ENCODE measurements at places on chromosomes 11 and 22.

DNA sequence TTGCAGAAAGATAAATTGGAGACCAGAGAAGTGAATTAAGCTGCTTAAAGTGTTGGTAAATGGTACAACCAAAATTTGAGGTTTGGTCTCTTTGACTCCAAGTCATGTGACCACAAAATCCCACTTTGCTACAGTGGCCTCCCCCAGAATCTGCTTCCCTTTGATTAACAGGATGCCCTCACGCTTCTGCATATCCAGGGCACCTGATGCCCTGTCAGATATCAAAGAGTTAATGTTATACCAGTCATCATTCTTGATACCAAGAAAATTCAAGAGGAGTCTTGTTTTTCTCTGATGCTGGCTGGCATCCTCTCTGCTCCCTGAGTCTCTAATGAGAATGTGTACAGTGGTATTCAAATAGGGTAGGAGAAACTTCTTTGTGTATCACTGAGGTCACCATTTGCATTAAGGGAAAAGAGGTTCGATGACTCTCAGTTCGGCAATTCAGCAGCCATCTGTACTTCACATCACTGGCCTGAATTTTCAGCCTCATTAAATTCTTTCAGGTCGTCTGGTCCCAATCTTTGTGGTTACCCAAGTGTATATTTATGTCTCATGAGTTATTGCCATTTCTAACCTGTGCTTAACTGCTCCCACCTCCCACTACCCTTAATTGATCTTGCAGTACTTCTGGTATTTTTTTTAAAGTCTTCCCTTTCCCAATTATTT, 73.9 kb downstream of the BDNF start:
- no peak for DNase-seq

DNA sequence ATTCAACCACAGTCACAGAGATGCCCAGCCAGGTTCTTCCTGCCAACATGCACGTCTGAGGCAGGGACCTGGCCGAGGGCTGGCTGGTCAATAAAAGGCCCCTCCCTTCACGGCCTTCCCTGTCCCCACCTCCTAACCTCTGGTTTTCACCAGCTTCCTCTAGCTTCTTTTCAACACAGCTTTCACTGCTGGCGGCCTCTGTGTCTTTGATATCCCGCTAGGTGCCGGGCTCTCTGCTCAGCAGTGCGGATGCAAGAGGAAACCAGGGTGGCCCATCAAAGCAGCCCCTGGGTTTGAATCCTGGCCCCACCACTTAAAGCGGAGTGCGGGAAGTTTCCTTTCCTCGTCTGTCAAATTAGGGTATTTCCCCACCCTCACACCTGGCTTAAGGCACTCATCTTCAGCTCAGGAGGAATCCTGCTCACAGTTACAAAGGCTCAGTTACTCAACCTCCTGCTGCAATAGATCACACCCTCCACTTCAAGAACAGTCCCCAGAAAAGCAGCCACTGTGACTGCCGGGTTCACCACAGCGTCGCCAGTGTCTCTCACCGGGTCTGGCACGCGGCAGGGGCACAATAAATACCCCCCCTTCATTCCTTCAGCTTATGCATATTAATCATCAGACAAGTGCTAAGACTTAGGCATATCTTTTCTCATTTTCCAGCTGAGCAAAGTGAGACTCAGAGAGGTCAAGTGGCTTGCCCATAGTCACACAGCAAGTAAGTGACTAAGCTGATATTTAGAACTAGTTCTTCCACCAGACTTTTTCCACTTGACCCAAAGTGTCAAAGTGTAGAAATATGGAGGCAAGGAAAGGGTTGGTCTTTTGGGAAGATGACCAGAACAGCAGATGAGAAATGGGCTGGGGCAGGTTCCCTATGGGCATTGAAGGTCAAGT, 45.7 kb downstream of the TXN2 start:
- peak; percentile 45 for DNase-seq

DNA sequence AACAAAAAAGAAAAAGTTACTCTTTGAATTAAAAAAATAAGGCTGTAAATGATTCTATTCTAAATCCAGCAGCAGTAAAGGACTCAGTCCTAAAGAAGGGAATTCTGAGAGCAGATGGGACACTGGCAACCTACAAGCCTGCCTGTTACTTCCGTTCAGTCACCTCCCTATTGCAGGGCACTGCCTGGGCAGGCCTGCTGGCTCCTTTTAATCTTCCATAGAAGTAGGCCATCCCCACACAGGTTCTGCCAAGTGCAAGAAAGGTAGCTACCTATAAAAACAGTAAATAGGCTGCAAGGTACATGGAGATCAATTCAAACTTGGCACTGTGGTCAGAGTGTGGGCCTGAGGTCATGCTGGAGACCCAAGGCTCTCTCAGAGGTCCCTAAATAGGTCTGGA, 136.4 kb downstream of the TRIM44 start:
- peak; percentile 96 for DNase-seq

GRCh38 chr11:33515347-33515746, 185.3 kb downstream of the C11orf91 start:
- DNase-seq, result no peak

DNA sequence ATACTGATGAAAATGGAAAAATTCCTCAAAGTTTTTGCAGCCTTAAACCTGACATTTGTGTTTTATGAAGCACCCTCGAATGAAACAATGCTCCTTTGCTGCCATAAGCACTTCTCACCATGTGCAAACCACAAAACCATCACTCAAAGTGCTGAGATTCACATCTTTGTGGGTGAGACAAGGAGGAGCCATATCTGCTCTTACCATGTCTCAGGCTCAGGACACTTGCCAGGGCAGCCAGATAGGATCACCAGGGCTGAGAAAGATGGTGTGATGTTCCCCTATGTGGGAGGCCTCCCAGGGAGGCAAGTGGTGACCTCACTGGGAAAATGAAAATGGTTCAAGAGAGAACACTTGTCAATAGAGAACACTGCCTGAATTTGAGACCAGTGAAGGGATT, 120.4 kb downstream of the CCDC34 start:
- DNase-seq, result no peak

- no peak for DNase-seq
Observed at GRCh38 chr22:38866399-38867123, 5.5 kb downstream of the CBX6 start.

GRCh38 chr11:94576306-94576705, 9.1 kb downstream of the PIWIL4 start:
- no peak for DNase-seq

DNA sequence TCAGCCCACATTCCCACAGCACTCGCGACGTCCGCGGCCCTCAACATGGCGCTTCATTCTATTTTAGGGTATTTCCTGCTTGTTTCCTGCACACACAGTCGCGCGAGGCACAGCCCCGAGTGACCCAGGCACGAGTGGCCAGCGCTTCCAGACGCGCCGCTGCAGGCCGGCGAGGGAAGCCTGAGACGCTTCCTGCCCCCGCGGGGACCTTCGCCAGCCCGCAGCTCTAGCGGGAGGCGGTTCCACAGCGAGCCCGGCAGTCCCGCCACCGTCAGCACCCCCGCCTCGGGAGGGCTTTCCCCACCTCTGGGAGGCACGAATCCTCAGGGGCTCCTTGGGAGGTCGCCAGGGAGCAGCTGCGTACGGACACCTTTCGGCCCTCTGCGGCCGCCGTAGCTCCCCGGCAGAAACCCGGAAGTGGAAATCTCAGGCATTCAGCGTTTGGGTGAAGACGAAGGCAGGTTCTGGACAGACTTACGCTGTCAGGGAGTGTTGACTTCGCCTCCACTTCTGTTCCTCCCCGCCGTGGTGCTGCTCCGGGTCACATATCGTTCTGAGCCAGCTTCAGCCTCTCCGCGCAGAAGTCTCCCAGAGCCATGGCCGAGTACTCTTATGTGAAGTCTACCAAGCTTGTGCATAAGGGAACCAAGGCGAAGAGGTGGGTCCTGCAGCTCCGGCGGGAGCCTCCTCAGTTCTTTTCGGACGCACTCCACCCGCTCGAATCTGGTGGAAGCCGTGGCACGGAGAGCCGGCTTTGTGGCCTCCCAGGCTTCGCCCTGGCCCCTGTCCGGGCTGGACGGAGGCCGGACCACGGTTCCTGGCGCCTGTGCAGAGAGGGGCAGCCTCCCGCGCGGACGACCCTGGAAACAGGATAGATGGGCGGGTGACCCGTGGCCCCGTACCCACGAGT, 2925.9 kb upstream of the OR11H1 start:
- DNase-seq, result no peak

GRCh38 chr11:130420478-130421198, 7.8 kb downstream of the ADAMTS8 start:
- no peak for DNase-seq

DNA sequence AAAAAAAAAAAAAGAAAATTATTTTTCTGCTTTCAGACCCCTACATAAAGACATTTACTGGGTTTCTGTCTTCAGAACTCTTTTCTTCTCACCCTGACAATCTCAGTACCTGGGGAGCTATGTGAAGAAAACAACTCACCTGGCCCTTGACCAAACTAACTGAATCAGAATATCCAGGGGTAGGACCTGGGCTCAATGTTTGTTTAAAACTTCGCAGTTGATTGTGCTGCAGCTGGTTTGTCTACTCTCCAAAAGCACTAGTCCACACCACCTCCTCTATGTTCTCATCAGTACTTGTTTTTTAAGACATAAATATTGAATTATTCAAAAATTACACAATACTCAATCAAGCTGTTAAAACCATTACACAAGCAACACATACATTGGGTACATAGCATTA, 34.8 kb downstream of the EIF3F start:
- no peak for DNase-seq

- peak; percentile 40 for DNase-seq
Observed at GRCh38 chr11:8262552-8263108, 1.0 kb downstream of the LMO1 start.

GRCh38 chr22:46060292-46061123, 83.5 kb upstream of the WNT7B start:
- no peak for DNase-seq

DNA sequence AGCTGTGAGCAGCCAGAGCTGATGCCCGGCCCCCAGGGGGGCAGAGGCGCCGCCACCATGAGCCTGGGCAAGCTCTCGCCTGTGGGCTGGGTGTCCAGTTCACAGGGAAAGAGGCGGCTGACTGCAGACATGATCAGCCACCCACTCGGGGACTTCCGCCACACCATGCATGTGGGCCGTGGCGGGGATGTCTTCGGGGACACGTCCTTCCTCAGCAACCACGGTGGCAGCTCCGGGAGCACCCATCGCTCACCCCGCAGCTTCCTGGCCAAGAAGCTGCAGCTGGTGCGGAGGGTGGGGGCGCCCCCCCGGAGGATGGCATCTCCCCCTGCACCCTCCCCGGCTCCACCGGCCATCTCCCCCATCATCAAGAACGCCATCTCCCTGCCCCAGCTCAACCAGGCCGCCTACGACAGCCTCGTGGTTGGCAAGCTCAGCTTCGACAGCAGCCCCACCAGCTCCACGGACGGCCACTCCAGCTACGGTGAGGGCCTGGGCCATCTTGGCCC, 6.1 kb downstream of the CDC42EP1 start:
- DNase-seq, result no peak

DNA sequence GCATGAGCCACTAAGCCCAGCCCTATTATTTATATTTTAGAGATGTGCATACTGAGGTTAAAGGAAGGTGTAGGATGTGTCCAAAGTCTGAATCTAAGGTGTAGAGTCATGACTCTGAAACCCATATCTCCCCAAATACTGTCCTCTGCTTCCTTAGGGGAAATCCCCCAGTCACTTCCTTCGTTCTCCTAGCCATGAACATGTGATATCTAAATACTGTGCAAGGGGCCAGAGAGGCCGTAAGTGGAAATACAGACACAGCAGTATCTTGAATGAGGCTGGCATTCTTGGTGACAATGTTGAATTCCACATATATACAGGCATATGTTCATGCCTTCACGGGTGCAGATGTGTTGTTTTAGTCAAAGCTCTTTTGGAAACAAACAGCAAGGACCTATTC, 21.3 kb upstream of the PATZ1 start:
- no peak for DNase-seq

DNA sequence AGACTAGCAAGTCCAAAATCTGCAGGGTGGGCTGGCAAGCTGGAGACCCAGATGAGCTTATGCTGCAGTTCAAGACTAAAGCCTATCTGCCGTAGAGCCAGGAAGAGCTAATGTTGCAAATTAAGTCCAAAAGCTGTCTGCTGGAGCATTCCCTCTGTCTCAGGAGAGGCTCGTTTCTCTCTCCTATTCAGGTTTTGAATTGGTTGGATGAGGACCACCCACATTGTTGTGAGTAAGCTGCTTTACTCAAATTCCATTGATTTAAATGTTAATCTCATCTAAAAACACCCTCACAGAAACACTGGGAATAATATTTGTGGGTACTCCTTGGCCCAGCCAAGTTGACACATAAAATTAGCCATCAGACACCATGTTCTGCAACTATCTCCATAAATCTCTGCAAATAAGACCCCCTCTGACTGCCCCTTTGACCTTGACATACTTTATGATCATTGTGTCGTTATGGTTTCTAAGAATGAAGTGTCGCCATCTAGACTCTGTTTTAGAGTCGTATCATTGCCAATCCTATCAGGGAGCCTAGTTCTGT, 16.8 kb upstream of the CUL5 start:
- no peak for DNase-seq

GRCh38 chr11:996681-997080, 39.8 kb downstream of the MUC6 start:
- no peak for DNase-seq

GRCh38 chr11:123461164-123461563, 31.1 kb downstream of the GRAMD1B start:
- no peak for DNase-seq

DNA sequence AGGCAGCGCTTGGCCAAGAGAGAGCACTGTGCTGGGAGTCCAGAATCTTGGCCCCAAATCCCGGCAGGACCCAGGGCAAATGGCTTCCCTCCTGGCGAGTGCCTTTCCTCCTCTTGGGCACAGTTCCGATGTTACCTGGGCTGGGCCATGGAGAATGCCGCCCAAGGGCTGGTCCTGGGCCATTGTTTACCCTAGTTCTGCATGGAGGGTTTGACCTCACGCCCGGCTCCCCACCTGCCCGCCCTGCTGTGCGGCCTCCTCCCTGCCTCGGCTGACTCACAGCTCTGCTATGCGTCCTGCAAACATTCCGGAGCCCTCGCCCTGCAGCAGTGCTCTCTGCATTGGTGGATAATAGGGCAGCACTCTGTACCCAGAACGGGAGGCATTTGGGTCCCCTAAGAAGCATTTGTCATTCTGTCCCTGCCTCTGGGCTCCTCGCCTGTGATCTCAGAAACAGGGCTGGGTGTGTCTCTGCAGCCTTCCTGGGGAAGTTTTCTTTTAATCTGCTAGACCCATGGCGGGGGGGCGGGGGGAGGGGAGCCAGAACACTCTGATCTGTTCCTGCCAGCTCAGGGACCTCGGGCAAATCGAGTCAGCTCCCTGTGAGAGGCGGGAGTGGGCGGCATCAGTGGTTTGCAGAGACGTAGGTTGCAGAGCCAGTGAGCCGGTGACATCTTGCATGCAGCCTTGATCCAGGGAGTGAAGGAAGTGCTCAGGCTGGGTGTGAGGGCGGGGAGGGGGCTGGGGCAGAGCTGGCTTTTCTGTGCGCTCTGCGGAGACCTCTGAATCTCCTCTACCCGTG, 32.9 kb upstream of the SMIM38 start:
- no peak for DNase-seq

GRCh38 chr11:33449798-33450197, 192.6 kb downstream of the HIPK3 start:
- DNase-seq, result no peak

DNA sequence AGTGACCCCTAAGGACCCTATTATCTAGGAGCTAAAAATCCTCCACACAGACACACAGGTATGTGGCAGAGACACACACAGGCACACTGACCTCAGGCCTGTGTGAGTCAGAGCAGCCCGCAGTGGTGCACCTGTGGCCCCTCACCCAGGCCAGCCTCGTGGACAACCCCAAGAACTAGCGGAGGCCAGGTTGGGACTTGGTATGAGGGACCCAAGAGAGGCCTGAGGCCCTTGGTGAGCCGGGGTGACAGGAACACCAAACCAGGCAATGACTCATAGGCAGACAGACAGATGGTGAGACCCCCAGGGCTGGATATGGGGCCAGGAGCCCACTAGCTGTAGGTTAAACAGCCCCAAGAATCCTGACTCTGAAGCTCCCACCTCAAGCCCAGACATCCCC, 6.0 kb downstream of the CASTOR1 start:
- DNase-seq, result no peak

All from NCI-H2171 treated with DMSO at 0.1 percent for 48 hours (cell line).